Thymus (tissue), 14 donors: ENCODE measurements at places on chromosomes 2 and 18. TPM values are rescaled to one million over a fixed set of nuclear protein-coding genes. Genes with fewer than 3 reads are reported as not detected.

DNA sequence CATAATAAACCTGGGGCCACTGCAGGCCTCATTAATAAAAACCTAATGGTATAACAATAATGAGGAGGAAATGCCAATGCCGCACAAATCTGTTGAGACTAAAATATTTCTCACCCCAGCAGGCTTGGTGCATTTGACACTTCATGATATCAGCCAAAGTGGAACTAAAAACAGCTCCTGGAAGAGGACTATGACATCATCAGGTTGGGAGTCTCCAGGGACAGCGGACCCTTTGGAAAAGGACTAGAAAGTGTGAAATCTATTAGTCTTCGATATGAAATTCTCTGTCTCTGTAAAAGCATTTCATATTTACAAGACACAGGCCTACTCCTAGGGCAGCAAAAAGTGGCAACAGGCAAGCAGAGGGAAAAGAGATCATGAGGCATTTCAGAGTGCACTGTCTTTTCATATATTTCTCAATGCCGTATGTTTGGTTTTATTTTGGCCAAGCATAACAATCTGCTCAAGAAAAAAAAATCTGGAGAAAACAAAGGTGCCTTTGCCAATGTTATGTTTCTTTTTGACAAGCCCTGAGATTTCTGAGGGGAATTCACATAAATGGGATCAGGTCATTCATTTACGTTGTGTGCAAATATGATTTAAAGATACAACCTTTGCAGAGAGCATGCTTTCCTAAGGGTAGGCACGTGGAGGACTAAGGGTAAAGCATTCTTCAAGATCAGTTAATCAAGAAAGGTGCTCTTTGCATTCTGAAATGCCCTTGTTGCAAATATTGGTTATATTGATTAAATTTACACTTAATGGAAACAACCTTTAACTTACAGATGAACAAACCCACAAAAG lies 580.9 kb upstream of the TMEFF2 start:
- no peak for DNase-seq

DNA sequence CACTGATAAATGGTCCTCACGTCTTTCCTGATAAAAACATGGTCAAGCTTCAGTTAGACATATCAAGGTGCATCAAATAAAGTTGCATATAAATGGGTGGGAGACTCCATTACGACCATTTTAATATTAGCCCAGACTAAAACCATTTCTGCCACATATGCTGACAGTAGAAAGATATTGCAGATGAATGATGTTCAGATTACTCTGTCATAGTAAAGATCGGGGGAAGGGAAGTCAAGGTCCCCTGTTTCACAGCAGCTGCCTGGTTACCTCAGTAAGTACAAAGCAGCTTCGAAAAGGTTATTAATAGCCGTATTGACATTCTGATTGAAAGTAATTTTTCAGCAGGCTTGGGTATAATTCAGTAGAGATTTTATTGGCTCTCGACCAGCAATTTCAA lies 927.7 kb upstream of the CDH2 start:
- DNase-seq = no peak

DNA sequence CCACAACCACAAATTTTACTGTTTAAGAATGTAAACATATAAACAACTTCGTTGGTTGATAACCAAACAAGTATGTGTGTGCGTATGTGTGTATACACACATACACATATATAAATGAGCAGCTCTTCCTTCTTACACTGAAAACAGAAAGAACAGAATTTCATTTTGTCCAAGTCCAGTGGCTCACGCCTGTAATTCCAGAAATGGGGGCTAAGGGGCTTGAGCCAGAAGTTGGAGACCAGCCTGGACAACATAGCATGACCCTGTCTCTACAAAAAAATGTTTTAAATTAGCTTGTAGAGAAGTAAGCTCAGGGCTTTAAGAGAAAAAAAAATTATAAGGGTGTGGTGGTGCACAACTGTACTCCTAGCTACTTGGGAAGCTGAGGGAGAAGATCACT lies 12.3 kb downstream of the NCKAP1 start:
- no peak for DNase-seq

DNA sequence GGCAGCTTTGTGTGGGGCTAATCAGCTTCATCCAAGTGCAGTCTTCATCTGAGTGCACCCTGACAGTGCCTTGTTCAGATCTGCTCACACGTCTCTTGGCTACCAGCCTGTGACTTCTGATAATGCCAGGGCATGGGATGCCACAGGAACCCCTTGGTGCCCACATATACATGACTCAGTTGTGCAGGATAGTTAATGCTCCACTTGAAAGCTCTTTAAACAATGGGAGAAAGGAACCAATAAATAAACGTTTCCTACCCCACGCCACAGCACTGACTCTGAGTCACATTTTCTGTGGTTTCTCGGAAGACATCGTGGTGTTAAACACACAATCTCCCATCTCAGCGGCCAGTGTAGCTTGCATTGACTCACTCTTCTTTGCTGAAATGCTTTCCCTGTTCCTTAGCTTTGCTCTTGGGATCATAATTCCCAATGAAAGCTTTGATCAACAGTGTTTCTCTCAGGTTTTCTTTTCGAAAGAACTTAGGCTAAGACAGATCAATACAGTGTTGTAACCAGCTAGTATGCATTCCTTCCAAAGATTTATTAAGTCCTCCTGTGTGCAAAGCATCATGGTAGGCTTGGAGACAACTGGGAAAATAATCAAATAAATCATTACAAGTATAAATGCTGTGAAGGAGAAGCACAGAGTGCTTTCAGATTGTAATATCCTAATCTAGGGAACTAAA lies 142.0 kb downstream of the COPS8 start:
- DNase-seq = no peak

- no peak for DNase-seq
Measured at GRCh38 chr18:38940475-38940862, 1374.9 kb upstream of the CELF4 start.

GRCh38 chr2:240432820-240433801 lies 2.4 kb upstream of the GPC1 start:
- DNase-seq = no peak

DNA sequence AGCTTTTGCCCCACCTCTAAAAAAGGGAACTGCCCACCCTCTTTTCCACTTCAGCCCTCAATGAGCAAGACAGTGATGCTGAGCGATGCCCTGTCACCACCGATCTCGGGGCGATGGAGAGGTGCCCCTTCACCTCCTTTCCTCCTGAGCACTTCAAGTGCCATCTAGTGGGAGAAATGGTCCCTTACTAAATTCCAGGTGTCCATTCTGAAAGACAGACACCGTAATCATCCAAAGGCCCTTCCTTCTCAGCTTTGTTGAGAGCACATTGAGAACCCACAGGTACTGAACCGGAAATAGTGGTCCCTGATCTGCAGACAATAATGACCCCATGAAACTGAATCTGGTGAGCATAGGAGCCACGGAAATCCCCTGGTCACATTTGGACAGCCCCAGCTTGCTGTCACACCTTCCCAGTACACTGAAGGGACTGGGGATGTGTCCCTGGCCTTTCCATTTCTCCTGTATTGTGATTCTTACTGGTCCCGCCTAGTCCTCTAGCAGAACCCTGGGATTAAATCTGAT lies 38.5 kb downstream of the KCTD18 start:
- DNase-seq = peak; percentile 65

GRCh38 chr2:149438330-149438960 lies 108.1 kb downstream of the LYPD6 start:
- no peak for DNase-seq

DNA sequence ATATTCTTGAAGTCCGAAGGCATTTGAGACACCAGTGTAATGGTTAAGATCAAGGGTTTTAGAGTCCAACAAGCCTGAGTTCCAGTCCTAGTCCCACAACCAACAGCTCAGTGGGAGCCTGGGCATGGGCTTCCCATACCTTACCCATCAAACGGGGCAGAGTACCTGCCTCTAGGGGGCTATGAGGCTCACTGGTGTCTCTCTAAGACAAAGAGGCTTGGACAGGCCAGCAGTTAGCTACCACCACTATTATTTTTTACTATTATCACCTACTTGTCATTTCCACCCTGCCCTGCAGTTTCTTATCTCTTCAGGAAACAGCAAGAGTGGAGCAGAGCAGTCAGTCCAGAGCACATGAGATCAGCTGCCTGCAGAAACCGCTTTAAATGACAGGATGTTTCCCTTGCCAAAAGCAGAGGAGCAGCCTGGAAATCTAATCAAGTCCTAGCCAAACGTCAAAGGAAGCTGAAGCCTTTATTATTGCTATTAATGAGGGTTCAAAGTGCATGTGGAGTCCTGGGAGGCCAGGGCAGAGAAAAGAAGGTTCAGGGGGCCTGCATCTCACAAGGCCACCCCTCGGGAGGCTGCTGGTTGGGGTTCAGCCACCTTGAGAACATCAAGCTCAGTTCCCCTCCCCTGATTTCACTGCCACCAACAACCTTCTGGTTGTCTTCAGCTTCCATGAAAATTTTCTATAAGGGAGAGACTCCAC lies 66.6 kb downstream of the STPG4 start:
- DNase-seq = no peak

GRCh38 chr18:68662754-68663153 lies 52.2 kb downstream of the TMX3 start:
- no peak for DNase-seq

DNA sequence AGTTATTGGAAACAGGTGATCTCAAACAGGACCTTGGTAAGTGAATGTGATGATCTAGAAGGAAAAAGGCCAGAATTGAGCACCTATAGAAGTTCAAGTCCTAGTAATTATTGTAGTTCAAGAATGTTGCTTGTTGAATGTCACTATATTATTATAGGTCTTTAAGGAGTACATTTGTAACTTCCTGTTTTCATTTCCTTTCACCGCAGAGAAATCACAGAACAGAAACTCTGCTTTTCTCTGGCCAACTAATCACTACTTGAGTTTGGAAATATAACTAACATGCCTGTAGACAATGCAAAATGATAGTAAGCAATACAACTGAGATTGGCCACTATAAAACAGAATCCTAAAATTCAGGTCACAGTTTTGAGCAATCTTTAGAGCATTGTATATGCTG lies 61.8 kb upstream of the EFEMP1 start:
- DNase-seq = no peak

GRCh38 chr2:199460101-199460671 lies 2.4 kb upstream of the SATB2 start:
- DNase-seq = no peak

DNA sequence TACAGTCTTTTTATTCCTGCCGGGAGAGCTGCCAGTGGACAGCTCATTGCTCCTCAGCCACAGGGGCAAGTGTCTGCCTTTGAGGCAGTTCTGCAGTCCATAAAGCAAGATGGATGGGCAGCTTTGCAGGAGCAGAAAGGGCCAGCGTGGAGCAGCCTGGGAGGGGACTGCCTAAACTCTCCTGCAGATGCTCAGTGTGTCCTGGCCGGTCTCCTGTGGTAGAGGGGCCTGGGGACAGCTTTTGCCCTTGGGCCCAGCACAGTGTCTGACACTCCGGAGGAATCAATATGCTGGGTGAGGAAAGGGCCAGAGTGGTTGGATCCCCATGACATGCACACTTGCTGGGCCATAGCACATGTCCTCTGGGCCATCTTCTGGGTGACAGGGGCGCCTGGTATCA lies 65.7 kb upstream of the DAPL1 start:
- no peak for DNase-seq

GRCh38 chr18:32478807-32479206 lies 8.1 kb upstream of the GAREM1 start:
- no peak for DNase-seq

- no peak for DNase-seq
Measured at GRCh38 chr2:101076581-101076980, 74.5 kb downstream of the RPL31 start.

DNA sequence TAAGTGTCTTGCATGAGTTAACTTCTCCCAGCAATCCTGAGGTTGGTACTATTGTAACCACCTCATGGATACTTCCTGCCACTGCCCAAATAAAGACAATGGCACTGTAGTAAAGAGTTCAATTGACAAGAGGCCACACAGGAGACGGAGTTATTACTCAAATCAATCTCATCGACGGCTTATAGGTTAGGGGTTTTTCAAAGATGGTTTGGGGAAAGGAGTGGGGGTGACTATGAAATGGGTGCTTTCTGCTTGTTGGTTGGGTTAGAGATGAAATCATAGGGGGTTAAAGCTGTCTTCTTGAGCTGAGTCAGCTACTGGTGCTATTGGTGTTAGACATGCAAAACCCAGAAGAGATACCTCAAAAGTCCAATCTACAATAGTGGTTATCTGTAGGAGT lies 1258.0 kb upstream of the ZEB2 start:
- DNase-seq = no peak

DNA sequence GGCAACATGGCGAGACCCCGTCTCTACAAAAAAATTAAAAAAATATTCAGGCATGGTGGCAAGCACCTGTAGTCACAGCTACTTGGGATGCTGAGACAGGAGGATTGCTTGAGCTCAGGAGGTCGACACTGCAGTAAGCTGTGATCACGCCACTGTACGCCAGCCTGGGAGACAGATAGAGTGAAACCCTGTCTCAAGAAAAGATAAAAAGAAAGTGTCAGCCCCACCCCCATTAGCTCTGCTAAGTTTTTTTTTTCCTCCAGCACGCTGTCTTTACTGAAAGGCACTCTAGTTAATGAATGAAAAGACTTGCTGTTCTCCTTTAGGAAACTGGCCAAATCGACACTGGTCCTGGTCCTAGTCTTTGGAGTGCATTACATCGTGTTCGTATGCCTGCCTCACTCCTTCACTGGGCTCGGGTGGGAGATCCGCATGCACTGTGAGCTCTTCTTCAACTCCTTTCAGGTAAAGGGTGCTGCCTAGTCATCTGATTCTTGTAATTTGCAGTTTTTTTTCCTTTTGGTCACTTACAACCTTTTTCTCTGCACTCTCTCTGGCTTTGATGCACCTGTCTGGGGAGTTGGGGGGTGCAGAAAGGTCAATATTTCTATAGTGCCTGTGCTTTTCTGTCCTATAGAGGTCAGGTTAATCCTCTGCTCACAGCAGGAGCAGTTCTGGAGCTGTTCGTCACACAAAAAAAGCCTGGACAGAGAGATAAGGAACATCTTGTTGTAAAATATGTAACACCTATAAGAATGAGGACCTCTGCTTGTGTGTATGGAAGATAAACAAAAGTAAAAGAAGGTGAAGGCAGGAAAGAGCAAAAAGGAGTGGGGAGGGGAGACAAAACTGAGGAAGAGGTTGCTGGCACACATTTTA lies 82.3 kb downstream of the PTH2R start:
- no peak for DNase-seq

DNA sequence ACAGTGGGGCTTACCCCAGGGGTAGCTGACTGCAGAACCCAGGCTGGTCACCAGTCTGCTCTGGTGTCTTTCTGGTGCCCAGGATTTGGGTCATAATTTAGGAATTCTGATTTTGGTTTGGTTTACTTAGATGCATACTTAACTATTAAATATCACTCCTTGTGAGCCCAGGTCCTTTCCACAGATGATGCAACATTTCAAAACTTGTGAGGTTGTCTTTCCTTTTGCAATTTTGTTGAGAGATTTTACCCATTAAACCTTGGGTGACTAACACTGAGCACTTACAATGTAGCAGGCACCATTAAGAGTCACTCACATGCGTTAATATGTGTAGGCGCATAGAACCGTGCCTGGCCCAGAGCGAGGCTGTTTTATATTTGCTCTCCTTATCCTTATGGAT lies 61.8 kb upstream of the RPL31 start:
- no peak for DNase-seq

Gene TTR
- total RNA-seq = 1.5 TPM

Gene GYPC
- 83.2 TPM for total RNA-seq

Gene OR6B2
- not detected for total RNA-seq

Gene NETO1
- total RNA-seq = 0.33 TPM
